ENCODE measurements at places on chromosomes 11 and 22.

DNA sequence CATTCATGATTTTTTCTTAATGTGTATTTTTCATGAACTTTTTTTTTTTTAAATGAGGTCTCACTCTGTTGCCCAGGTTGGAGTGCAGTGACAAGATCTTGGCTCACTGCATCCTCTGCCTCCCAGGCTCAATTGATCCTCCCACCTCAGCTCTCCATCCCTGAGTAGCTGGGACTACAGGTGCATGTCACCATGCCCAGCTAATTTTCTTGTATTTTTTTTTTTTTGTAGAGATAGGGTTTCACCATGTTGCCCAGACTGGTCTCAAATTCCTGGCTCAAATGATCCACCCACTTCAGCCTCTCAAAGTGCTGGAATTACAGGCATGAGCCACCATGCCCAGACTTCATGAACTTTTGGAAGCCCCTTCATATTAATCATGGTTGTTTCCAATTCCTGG, 49.7 kb downstream of the ADAMTS15 start:
- DNase-seq: no peak

DNA sequence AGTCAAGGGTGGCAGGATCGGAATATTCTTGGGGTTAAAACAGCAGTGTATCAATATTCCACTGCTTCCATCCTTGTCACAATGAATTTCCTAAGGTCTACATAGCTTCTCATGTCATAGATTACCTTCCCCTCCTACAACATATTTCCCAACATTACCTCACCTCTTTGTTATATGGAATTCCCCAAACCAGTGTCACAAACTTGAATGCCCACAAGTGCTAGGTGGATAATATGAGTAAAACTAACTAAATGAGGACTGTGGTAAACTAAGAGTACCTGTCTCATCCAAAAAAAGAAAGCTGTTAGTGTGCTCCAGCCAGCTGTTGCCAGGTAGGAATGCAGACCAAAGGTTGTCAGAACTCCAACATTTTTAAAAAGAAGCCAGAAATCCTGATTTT, 17.0 kb upstream of the NUCB2 start:
- peak; percentile 76 for DNase-seq

- DNase-seq: peak; percentile 80
Observed at GRCh38 chr11:66106786-66107599, 36.9 kb downstream of the PACS1 start.

GRCh38 chr11:102184269-102184987, 74.2 kb downstream of the YAP1 start:
- DNase-seq: no peak

- peak; percentile 66 for DNase-seq
Observed at GRCh38 chr11:133134314-133135173, 397.8 kb downstream of the OPCML start.

DNA sequence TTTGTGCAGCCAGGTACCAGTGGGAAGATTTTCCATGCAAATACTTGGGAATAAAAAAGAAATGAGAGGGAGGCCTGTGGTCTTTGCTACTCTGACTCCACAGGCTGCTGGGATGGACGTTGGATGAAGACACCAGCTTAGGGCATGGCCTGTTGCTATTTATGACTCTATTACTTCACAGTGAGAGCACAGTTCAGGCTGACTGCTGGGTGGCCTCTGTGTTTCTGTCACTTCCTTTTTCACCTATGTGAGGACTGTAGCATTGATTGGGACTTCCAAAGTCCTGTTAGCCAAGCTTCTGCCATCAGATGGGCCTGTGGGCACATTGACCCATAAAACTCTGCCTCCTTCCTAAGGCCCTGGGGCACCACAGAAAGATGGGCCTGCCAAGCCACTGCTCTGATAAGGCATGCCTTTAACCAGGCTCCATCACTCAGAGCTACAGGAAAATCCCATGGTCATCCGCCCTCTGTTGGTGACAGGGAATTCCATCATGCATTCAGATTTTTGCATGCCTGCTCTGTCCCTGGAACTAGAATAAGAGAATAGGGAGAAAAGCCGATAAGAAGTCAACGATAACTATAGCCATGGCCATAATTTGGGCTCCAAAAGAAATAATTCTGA, 64.6 kb downstream of the KCNJ1 start:
- DNase-seq: peak; percentile 25

- DNase-seq: no peak
Observed at GRCh38 chr22:37239336-37240239, 4.5 kb downstream of the RAC2 start.

- no peak for DNase-seq
Observed at GRCh38 chr22:45444168-45444567, 30.7 kb downstream of the RIBC2 start.

DNA sequence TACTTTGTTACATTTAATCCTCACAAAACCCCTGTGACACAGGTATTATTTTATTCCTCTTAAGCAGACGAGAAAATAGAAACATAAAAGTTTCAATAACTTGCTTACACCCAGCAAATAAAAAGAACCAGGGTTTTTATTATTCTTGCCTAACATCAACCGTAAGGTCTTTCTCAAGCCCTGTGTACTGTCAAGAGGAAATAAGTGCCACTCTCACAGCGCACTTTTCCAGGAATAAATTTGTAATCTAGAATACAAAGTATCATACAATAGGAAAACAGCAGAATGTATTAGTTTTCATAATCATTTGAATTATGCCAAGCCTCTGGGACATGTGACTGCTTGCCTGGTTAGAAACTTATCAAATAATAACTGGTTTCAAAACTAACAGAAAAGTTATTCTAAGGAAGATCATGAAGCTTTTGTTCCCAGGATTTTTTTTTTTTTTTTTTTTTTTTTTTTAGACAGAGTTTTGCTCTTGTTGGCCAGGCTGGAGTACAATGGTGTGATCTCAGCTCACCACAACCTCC, 7.4 kb downstream of the CCDC34 start:
- DNase-seq: no peak
